ENCODE measurements at places on chromosomes 7 and 10. TPM values are rescaled to one million over a fixed set of nuclear protein-coding genes. Genes with fewer than 3 reads are reported as not detected.
A peak's percentile ranks its signal among the peaks of the same experiment; 100 is the strongest.

GRCh38 chr7:72805526-72806494 is 22.2 kb downstream of the TYW1B start:
- no peaks in the 10 kb centered on the region for H3K27me3 ChIP-seq
- peak overlapping the region; percentile 72 for H3K27ac ChIP-seq
- no peaks in the 10 kb centered on the region for H3K4me1 ChIP-seq
- DNase-seq: no peak

DNA sequence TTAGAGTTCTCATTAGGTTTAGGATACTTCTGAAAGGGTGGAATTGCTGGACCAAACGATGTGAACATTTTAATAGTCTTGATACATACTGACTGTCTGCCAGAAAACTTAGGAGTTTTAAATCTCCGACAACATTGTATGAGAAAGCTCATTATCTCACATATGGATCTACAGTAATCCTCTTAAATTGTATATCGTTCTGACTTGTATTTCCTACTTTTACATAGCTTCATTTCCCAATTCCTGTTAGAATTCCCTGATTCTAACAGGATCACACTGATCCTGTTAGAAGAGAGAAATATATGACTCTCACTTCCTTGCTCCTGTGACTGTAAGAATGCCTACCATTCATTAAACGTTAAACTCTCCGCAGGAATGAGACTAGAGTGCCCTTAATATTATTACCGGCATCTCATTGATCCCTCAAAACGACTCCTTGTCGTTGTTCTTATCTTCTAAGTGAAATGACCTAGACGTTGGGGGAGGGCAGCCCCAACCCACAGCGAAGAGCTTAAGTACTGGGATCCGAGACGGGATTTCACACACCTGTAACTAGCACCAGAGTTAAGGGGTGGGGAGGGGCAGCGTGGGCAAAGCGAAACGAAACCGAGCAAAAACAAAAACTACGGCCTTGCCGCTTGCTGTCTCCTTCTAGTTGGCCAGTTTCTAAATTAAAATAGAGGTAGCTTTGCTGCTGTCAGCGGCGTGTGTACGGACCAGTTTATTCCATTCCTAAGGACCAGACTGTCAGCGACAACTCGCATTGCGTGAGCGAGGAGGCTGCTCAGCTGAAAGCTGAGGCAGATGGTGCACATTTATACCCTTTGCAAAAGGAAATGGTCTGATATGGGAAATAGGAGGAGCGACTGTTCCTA is 678 bp upstream of the TMEM106B start:
- H3K4me1 ChIP-seq: peaks cover 24% of the 10 kb centered on the region
- H3K36me3 ChIP-seq: peaks cover 2% of the 10 kb centered on the region
- H3K27ac ChIP-seq: peak overlapping the region; percentile 99
- no peak for DNase-seq
- peaks cover 5% of the 10 kb centered on the region for H3K27me3 ChIP-seq
- peak overlapping the region; percentile 97 for H3K4me3 ChIP-seq

- peaks cover 64% of the 10 kb centered on the region for H3K27me3 ChIP-seq
- H3K27ac ChIP-seq: no peak overlapping the region
- no peaks in the 10 kb centered on the region for H3K36me3 ChIP-seq
Measured at GRCh38 chr7:27141137-27141922, 2.2 kb downstream of the HOXA5 start.

- no peaks in the 10 kb centered on the region for H3K27me3 ChIP-seq
- peaks cover 7% of the 10 kb centered on the region for H3K36me3 ChIP-seq
- H3K4me3 ChIP-seq: no peak overlapping the region
Measured at GRCh38 chr7:139661043-139661440, 116.8 kb downstream of the HIPK2 start.

DNA sequence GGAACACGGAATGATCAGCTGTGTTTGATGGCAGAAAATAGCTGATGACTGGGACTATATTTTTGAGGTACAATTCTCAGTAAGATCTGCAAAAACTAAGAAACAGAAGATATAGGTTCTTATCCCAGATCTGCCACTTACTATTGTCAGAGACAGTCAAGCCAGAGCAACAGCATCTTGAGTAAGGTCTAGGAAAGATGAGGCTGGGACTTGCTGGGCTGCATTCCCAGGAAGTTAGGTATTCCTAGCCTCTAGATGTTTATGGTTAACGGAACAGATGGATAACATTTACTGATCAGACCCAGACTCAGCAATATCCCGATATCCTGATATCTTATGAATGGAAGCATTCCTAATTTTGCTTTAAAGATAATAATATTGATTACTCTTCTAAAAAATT is 68.7 kb upstream of the DNAJB12 start:
- H3K36me3 ChIP-seq: peaks cover 2% of the 10 kb centered on the region
- H3K27ac ChIP-seq: no peak overlapping the region
- no peak overlapping the region for H3K4me3 ChIP-seq
- DNase-seq: no peak
- H3K27me3 ChIP-seq: no peaks in the 10 kb centered on the region
- H3K4me1 ChIP-seq: peaks cover 2% of the 10 kb centered on the region

DNA sequence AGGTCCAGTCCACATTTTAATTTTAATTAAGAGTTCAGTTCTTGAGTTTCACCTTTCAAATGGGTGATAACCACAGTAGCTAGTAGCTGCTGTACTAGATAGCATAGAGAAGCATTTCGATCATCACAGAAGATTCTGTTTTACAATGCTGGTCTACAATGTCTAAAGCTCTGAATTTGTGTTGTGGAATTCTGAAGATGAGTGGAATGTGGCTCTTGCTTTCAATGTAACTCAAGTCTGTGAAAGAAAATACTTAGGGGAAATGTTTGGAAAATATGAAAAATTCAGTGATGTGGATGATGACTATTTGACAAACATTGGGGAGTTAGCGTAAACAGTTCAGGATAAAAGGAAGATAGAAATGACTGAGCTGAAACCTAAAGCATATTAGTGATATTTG is 139.4 kb downstream of the GNAT3 start:
- no peaks in the 10 kb centered on the region for H3K27me3 ChIP-seq
- no peak overlapping the region for H3K4me3 ChIP-seq
- no peak for DNase-seq
- H3K36me3 ChIP-seq: no peaks in the 10 kb centered on the region
- H3K4me1 ChIP-seq: no peaks in the 10 kb centered on the region

DNA sequence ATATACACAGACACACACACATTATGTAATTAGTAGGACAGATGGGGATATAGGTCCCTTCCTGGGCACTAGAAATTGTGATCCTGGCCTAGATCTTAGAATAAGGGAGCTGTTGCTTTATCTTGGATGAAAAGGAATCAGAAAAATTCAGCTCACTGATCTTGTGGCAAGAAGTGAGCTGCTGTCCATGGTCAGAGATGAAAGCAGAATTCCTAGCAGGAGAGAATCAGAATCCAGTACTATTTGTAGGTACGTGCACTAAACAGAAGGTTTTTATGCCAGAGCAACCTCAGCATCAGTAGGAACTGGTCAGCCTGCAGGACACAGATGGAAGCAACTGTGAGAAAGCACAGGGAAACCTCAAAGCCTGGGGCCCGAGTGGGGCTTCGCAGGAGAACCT is 549.2 kb upstream of the POM121L12 start:
- no peaks in the 10 kb centered on the region for H3K27me3 ChIP-seq
- no peak for DNase-seq
- no peaks in the 10 kb centered on the region for H3K36me3 ChIP-seq
- H3K4me1 ChIP-seq: no peaks in the 10 kb centered on the region
- H3K27ac ChIP-seq: no peak overlapping the region

Gene WASHC2A
- total RNA-seq: 48.5 TPM

Gene DOCK1
- 0.76 TPM for total RNA-seq

All from T-helper 17 cell (primary cell).